ENCODE measurements at places on chromosomes 3 and 15. TPM values are rescaled to one million over a fixed set of nuclear protein-coding genes. Genes with fewer than 3 reads are reported as not detected.

DNA sequence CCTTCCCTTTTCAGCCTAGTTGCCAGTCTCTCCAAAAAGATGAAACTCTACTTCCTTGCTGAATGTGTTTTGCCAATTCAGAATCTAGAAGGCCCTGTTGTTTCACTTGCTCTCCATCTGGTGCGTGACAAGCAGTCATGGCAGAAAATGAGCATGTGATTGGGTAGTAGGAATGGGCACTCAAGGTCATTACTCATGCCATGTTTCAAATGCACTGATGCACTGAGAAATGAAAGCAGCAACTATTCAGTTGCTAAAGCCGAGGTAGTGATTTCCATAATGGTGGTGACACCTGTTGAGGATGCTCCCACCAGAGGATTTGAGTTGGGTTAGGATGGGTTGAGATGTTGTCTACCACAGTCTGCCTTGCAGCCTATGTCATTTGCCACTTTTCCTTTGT lies 12.7 kb downstream of the ZBTB38 start:
- DNase-seq: no peak

Gene KLHL40
- total RNA-seq: not detected

- no peak for DNase-seq
Observed at GRCh38 chr3:99545941-99546580, 92.3 kb upstream of the COL8A1 start.

- DNase-seq: peak; percentile 19
Observed at GRCh38 chr3:138426211-138426610, 8.2 kb upstream of the ESYT3 start.

- DNase-seq: peak; percentile 90
Observed at GRCh38 chr3:157129803-157130466, 30.0 kb downstream of the CCNL1 start.

DNA sequence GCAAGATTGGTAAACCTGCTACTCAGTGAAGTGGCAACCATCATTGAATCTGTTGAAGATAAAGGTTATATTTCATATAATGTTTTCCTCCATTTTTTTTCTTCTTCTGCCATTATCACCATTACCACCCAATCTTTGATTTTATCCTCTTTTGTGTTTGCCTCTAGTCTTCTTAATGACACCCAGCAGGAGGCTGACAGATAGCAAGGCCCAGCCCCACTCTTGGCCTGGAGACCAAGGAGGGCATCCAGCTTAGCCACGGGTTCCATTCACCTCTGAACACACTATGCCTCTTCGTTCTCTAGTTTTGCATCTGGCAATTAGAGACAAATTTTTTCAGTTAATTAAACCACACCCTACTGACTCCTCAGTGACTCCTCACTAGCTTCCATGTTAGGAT lies 129.7 kb downstream of the TPRG1 start:
- no peak for DNase-seq

DNA sequence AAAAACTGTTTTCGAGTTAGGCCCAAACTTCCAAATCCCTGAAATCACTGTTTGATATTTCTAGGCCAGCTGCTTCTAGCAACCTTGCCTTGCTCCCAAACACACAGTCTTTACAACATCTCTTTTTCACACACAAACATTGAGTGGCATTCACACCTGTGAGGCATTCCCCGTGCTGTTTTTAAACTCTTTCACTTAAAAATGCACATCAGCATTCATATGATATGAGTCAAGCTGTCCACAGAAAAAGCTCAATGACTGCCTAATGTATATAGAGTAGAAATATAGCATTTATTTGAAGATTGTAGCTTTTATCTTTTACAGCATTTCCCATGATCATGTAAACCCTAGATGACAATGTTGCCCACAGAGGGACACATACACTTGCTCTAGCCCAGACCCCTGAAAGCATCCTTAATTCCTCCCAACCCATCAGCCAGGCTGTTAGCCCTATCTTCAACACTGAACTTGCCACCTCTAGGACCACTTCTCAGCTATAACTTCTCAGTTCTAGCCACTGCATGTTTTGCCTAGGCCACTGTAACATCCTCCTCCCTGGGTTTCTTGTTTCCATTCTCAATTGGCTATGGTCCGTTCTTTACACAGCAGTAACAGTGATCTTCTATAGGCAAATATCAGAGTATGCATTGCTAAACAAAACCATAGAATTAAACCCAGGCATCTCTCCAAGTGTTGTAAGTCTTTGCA lies 782.6 kb downstream of the DIPK2A start:
- DNase-seq: no peak

- DNase-seq: no peak
Observed at GRCh38 chr3:108838436-108838835, 15.8 kb downstream of the TRAT1 start.

Gene CYP19A1
- 0.17 TPM for total RNA-seq

- no peak for DNase-seq
Observed at GRCh38 chr3:176765382-176765900, 431.8 kb downstream of the TBL1XR1 start.
